ENCODE measurements at places on chromosomes 6 and 20.

DNA sequence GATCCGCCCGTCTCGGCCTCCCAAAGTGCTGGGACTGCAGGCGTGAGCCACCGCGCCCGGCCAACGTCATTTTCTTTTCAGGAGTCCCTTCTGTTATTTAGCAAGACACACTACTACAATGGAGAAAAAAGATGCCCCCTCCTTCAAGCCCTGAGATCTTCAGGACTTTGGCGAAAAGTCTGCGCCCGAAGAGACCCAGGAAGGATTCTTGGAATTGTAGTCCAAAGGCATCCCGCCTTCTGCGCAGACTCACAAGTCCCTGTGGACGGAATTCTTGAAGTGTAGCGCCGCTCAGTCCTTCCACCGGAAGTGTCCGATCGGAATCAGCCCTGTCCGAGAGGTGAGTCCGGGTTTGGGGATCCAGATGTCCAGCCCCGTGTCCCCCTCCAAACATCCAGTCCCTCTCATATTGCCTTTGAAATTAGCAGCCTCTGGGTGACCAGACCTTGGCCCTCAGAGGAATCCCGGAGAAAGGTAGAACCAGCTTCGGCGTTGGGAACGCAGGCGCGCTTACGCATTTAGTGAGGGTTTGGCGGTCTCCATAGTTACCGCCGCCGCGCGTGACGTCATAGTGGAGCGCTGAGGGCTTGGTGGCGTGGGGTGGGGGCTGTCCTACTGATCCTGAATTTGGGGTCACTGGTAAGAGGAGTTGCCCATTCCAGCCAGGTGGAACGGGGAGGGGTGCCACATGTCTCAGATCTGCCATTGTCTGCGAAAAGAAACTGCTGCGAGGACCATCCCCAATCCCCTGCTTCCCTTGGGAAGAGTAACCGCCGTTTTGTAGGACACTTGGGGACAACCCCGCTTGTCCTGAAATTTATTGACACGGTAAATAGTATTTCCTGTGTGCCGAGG lies 490 bp downstream of the ZNF165 start:
- peak; percentile 90 for DNase-seq

GRCh38 chr6:22435151-22435550 lies 134.2 kb upstream of the HDGFL1 start:
- no peak for DNase-seq

DNA sequence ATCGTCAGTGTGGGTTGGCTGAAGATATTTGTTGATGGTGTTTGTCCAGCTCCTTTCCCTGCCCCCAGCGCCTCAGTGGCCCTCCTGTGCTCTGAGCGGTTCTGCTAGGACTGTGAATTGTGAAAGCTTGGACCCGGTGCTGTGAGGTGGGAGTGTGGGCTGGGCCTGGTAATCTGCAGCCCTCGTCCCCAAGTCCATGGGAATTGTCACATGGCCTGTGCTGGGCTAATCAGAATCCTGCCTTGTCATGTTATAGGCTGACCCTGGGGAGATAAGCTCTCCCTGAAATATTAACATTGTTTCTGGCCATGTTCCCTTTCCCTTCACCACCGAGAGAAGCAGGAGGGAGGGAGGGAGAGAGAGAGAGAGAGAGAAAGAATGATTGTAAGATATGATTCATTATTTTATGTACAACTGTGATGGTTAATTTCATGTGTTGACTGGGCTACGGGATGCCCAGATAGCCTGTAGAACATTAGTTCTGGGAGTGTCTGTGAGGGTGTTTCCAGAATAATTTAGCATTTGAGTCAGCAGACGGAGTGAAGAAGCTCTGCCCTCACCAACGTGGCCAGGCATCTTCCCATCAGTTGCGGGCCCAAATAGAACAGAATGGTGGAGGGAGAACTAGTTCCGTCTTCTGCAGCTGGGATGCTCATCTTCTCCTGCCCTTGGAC lies 62.4 kb downstream of the TFAP2C start:
- no peak for DNase-seq

DNA sequence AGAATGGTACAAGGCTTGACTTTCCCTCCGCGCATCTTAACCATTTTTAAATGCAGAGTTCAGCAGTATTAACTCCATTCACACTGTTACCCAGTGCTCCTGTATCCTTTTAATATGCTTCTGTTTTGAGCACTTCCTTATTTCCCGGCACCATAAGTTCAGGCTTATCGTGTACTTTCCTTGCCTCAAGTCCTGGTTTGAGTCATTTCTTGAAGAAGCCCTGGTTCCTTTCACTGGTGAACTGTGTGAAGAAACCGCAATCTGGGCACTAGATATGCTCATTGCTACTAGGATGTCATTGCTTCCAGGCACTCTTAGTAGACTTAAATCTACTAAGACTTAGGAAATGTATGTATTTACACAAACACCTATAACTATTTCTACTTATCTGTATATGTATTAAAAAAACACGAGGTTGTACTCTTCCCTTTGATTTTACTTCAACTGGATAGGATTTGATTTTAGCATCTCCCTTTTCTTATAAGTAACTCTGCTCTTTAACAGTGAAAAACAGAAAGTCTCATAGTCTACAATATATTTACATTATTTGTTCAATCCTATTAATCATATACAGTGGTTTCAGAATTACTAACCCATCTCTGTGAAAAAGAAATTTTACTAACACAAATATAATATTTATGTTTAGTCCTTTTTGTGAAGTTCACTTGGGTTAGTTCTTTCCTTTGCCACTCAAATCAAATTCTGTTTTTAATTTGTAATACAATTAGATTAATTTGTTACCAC lies 135.5 kb downstream of the CDKAL1 start:
- no peak for DNase-seq

DNA sequence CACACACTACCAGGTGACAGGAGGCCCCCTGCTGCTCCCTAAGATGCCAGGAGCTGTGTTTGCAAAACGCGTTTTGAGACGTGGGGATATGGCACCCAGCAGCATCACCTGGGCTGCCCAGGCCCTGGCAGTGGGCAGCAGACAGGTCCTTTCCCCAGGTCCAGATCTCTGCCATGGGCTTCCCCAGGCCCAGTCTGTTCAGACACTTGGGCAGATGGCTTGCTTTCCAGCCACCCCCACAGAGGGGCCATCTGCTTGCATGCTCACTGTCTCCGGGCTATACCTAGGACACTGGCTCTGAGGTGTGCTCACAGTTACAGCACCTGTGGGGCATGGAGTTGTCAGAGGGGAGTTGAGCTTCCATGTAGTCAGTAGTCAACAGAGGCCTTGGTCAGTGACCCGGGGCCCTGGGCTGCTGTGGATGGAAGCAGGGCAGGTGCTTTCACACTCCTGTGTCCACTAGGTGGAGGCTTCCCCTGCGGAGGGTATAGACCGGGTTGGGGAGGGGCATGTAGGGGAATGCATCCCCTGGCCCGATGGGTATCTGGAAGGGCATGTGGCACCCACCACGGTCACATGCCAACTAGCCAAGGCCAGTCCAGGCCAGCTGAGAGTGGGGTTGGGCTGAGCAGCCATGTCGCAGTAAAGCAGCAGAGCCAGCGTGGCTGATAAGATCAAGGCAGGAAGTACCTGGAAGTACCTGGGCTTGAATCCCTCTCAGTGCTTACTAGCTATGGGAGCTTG lies 185.4 kb upstream of the SLC24A3 start:
- DNase-seq: no peak

DNA sequence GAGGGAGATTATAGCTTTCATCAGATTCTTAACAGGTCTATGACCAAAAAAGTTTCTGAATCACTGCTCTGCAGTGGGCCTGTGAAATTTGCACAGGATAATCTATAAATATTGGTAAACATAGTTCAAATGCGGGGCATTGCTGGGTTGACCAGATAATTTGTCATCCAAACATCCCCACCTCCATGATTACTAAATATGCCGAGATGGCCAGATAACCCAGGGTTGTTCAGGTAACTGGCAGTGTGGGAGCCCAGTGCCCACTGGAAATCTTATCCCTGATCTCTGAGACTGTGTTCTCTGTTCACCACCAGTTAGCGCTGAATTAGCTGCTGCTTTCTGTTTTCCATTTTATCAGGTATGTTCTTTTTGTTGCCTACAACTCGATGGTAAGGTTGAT lies 21.4 kb downstream of the PTK7 start:
- DNase-seq: no peak

GRCh38 chr20:63655249-63655648 lies 2.0 kb upstream of the STMN3 start:
- DNase-seq: no peak

GRCh38 chr6:111741177-111741952 lies 131.9 kb downstream of the FYN start:
- DNase-seq: no peak

- no peak for DNase-seq
Observed at GRCh38 chr20:11457488-11457887, 460.2 kb upstream of the BTBD3 start.

- no peak for DNase-seq
Observed at GRCh38 chr6:111774346-111774703, 98.9 kb downstream of the FYN start.

DNA sequence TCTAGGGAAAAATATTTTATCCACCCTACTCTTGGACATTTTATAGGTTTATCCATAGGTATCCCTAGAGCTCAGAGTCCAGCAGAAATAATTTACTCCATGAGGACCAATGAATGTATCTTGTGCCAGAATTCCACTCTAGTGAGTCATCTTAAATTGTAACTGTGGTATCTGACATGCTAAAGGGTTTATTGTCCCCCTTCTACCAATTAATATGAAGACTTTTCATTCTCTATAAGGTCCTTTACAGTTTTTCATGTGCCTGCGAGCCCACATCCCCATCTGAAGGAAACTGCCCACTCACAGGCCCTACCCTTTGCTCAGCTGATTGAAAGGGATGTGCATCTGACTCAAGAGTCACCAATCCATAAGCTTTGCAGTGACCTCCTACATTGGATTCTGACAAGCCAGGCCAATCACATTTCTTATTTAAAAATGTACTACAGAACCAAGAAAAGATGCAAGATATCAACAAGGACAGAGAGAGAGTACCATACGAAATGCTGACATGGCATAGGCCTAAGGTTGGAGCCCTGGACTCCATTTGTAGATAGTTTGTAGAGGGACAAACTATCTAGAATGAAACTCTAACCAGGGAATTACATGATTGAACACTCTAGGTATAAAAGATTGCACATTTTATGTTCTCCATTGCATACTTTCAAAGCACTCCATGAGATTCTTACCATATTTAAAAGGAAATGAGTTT lies 93.4 kb upstream of the DEFB112 start:
- no peak for DNase-seq

DNA sequence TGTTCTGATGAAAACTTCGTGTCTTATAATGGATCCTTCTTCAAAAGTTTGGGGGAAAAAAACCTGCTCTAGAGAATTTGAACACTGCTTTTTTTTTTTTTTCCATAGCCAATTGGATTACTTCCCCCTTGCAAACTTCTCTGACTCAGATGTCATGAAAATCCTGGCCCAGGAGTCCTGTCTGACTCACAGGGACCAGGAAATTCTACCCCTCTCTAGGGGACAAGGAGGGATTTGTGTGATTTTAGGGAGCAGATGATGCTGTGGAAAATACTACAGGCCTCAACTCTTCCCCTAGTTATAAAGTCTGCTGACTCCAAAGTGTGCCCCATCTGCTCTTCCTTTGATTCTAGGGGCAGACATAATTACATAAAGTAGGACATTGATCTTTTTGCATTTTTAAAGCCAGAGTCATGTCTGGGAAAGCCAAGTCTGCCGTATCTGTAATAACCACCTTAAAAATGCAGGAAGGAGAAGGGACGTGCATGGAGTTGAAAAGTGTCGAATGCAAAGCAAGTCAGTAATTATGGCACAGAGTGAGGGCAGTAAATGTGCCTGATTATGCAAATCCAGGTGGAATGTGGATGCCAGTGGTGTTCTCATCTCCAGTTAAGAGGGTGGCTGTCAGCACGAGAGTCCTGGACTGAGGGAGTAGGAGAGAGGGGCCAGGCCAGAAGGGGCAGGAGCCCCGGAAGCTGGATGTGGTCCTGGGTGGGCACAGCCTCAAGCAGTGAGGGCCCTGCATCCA lies 144.3 kb upstream of the SULF2 start:
- no peak for DNase-seq

GRCh38 chr20:24676353-24676977 lies 207.0 kb downstream of the SYNDIG1 start:
- DNase-seq: no peak

- DNase-seq: no peak
Observed at GRCh38 chr6:20427856-20428255, 26.2 kb downstream of the E2F3 start.

GRCh38 chr20:53581444-53582250 lies 12.0 kb downstream of the ZNF217 start:
- DNase-seq: no peak

GRCh38 chr6:34459899-34460593 lies 5.8 kb upstream of the PACSIN1 start:
- DNase-seq: peak; percentile 27

DNA sequence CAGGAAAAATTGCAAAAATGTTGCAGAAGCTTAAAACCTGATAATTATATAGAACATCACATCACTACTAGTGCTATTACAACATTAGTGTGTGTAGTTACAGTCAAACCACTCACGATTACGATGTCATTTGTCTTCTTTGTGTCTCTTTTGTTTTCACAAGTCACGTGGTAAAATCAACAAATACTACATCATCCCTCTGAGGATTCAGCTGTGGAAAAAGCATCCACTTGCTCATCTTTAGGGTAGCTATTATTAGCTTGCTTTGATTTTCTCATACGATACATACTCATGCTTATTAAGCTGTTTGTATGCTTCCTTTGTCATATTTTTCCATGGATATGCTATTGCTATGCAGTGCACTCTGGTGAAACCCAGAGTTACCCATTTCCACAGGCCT lies 22.2 kb upstream of the ATXN1 start:
- no peak for DNase-seq

- no peak for DNase-seq
Observed at GRCh38 chr20:10662661-10663458, 10.9 kb downstream of the JAG1 start.

DNA sequence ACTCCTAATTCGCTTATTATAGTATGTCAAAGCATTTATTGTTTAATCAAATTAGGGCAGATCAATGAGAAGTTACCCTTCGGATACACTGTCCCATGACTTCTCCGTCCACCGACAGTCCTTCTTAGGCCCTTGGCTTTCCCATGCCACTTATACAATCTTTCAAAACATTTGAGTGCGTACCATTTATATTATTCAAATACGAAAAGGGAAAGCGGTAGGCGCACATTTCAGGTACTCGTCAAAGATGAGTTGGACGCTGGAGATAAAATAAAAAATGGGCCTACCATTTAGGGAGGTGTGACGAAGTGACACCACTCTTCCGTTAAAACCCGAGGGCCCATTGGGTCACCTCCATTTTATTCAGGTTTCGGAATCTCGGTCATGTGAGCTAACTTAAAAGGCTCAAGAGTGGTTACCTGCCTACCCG lies 542 bp upstream of the AFG1L start:
- DNase-seq: no peak
